DMS153 (cell line): ENCODE measurements at places on chromosomes 11 and 22.
A peak's percentile ranks its signal among the peaks of the same experiment; 100 is the strongest.

DNA sequence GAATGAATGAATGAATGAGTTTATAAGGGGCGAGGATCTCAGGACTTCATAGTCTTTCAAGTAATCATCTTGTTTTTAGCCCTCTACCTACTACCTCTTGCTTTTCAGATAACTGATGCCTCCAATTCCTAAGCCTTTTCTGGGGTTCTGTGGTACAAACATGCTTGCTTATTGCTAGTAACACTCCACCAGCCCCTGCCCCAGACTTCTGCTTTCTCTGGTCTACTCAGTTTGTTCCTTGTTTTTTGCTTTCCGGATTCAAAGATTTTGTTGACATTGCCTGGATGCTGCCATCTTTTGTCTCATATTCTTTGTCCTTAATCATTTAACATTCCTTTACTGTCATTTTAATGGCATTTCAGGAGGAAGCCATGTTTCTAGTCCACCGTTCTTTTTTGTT is 8.9 kb upstream of the TMEM9B start:
- no peak for DNase-seq

DNA sequence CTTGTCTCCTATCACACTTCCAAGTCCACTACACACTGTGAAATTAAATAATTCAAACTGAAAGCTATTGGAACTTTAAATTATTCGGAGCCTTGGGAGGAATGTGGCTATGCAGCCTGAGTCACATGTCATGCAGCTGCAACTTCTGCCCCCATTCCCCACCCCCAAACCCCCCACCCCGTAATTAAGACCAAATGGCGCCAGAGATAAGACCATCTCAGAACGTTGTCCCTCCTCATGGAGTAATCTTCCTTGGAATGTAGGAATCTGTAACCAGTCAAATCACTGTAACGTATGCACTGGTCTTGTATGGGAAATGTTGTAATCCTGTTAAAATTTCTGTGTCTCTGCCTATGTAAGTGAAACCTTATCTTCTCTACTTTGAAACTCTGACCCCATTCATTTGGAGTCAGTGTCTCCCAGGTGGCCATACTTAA is 37.0 kb downstream of the GAB2 start:
- no peak for DNase-seq

DNA sequence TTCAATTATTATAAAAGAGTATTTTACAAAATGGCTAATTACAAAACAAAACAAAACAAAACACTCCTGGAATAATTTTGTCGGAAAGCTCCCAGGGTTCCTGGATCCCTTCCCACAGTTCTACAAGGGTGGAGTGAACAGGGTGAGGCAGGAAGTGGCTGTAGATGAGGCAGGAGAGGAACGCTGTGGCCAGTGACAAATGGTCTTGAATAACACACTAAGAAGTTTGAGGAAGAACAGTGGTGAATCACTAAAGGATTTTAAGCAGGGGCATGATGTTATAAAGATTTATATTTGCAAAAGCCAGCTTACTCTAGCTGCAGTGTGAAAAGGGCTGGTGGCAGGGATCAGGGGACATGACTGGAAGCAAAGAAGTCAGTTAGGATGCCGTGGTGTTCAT is 33.8 kb upstream of the APOA1 start:
- DNase-seq, result no peak

- no peak for DNase-seq
These were observed 29.5 kb downstream of the CD82 start for GRCh38 chr11:44595006-44595405.

GRCh38 chr11:45658292-45658991 is 7.0 kb downstream of the CHST1 start:
- no peak for DNase-seq

GRCh38 chr22:46027211-46028105 is 50.5 kb upstream of the WNT7B start:
- DNase-seq, result no peak

GRCh38 chr22:28788601-28789000 is 11.8 kb downstream of the XBP1 start:
- peak; percentile 15 for DNase-seq
